A549 treated with DMSO at 1 μM for 4 hours (cell line): ENCODE measurements at places on chromosomes 6 and 20. TPM values are rescaled to one million over a fixed set of nuclear protein-coding genes. Genes with fewer than 3 reads are reported as not detected.

The HTR1B gene
- total RNA-seq, result 0.03 to 0.07 TPM in 2 of 5 replicates, not detected in the others

The MATN4 gene
- 0.09 to 0.14 TPM (median 0.13 TPM) in 4 of 5 replicates, not detected in the other for total RNA-seq

The CST11 gene
- total RNA-seq, result not detected in 5 replicates

The SLC17A1 gene
- 0.06 TPM in 2 of 5 replicates, not detected in the others for total RNA-seq

The LRP11 gene
- total RNA-seq, result 32.7 to 48.4 TPM (median 43.0 TPM) in 5 replicates
